ENCODE measurements at places on chromosomes 7 and 10. TPM values are rescaled to one million over a fixed set of nuclear protein-coding genes. Genes with fewer than 3 reads are reported as not detected.

ICA1 gene
- total RNA-seq, result 0.88 TPM

CALCR gene
- total RNA-seq, result 0.14 TPM

HOXA13 gene
- 6.8 TPM for total RNA-seq

IFIT2 gene
- total RNA-seq, result 2.7 TPM

TEX47 gene
- total RNA-seq, result not detected

CPVL gene
- 1.1 TPM for total RNA-seq

TRIM4 gene
- total RNA-seq, result 26.9 TPM

LRRC17 gene
- 5.7 TPM for total RNA-seq

ZPBP gene
- total RNA-seq, result not detected

PTPRZ1 gene
- 0.29 TPM for total RNA-seq

STX1A gene
- 11.8 TPM for total RNA-seq

PAX4 gene
- total RNA-seq, result not detected

MRLN gene
- not detected for total RNA-seq

EPO gene
- not detected for total RNA-seq

DNAJC12 gene
- 0.29 TPM for total RNA-seq

ANKRD30A gene
- total RNA-seq, result not detected

PNLIPRP2 gene
- not detected for total RNA-seq

HOXA2 gene
- total RNA-seq, result under 0.01 TPM

CALHM1 gene
- not detected for total RNA-seq

MMP21 gene
- not detected for total RNA-seq

PHTF2 gene
- 55.5 TPM for total RNA-seq
